ENCODE measurements at places on chromosomes 11 and 22.

- DNase-seq: no peak
Measured at GRCh38 chr11:88292171-88292843, 45.2 kb downstream of the CTSC start.

GRCh38 chr11:27928809-27929208 lies 179.1 kb downstream of the KIF18A start:
- DNase-seq: no peak

DNA sequence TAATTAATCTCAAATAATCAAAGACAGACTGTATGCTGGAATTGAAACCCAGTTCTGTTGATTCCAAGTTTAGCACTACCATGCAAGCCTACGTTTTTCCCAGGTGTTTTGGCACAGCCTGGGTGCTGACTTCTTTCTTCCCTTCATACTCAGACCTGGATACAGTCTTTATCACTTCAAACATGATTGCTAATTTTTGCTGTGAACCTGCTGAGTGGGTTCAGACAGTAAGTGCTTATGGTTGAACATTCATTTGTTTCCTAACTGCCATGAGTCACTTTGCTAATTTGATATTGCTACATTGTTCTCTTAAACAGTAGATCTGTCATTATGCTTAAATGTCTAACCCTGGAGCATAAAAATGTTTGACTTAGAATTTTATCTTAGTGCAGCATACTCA lies 12.2 kb downstream of the PAAF1 start:
- no peak for DNase-seq

DNA sequence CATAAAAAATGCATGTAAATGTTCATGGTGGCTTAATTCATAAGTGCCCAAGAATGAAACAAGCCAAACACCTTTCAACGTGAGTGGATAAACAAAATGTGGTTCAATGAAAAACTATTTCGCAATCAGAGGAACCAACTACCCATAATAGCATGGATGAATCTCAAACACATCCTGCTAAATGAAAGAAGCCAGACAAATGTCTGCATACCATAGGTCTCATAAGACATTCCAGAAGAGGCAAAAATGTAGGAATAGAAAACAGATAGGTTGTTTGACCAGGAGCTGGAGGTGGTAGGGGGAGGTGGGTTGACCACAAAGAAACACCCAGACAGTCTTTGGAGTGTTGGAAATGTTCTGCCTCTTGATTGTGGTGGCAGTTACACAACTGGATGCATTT lies 13.2 kb upstream of the OSBPL5 start:
- DNase-seq: no peak

DNA sequence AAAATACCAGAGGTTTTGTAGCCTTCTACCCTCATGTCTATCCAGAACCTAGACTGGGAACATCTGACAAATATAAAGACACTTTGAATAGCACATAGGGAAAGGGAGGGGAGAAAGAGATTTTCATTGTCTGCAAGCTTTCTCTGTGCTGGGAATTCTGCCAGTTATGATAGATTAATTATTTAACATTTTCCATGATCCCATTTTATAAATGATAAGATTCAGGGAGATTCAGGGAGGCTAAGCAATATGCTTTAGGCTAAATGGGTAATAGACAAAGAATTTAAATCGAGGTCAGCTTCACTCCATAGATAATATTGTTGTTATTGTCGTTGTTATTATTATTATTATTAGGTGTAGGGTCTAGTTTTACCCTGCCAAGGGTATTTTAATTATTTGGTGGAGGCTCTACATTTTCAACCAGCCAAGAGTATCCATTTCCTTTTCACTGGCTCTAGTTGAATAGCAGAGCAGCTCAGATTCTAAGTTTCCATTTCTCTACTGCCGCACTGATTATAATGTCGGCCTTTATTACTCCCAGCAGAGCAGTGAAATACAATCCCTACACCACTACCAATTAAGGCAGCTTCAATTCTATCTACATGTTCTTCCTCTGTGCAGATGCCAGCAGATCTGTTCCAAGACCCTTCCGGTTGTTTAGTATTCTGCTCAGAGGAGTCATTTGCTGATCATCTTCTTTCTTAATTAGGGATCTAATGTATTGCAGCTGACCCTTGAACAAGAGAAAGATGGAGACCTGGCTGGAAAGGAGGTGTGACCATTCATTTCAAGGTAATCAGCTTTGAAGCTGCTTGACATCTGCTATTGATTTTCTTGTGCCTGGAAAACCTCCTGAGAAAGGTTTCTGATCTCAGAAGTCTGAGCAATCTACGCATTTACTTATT lies 23.8 kb upstream of the SYN3 start:
- no peak for DNase-seq

DNA sequence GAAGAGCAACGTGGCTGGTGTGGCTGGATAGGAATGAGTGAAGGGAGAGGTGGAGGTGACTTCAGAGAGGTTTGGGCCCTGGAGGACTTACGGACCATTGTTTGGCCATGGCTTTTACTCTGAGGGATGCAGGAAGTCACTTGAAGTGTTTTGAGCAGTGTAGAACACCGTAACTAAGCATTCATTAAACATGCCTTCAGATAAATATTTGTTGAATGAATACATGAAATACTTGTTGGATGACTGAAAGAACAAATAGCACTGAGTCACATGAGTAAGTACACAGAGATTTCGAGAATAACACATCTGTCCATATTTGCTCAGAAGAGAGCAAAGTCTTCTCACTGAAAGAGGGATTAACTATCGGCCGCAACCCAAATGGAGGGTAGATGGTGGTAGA lies 182.7 kb upstream of the SNX19 start:
- DNase-seq: no peak

DNA sequence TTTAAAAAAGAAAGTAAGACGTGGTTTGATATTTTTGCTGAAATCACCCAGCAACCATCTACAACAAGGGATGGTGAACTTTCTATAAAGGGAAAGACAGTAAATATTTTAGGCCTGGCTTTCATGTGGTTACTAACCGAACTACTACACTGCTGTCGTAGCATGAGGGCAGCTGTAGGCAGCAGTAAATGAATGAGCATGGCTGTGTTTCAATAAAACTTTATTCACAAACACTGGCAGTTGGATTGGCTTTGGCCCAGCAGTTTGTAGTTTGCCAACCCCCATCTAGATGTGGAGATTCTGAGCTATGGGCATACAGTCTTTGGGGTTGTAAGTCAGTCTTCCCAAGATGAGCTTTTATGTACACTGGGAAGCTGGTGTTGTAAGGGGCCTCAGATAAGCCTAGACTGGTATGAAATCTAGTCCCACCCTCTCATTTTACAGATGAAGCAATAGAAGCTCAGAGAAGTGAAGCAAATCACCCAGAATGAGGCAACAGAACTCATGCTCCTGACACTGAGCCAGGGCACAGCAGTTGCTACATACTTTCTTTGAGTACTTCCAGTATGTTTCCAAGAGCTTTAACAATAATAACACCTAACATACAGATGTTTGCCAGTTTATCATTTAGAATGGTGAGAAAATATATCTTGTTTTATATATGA lies 204.4 kb downstream of the ADAMTS15 start:
- DNase-seq: no peak

GRCh38 chr11:120626791-120627190 lies 115.2 kb downstream of the GRIK4 start:
- DNase-seq: no peak

DNA sequence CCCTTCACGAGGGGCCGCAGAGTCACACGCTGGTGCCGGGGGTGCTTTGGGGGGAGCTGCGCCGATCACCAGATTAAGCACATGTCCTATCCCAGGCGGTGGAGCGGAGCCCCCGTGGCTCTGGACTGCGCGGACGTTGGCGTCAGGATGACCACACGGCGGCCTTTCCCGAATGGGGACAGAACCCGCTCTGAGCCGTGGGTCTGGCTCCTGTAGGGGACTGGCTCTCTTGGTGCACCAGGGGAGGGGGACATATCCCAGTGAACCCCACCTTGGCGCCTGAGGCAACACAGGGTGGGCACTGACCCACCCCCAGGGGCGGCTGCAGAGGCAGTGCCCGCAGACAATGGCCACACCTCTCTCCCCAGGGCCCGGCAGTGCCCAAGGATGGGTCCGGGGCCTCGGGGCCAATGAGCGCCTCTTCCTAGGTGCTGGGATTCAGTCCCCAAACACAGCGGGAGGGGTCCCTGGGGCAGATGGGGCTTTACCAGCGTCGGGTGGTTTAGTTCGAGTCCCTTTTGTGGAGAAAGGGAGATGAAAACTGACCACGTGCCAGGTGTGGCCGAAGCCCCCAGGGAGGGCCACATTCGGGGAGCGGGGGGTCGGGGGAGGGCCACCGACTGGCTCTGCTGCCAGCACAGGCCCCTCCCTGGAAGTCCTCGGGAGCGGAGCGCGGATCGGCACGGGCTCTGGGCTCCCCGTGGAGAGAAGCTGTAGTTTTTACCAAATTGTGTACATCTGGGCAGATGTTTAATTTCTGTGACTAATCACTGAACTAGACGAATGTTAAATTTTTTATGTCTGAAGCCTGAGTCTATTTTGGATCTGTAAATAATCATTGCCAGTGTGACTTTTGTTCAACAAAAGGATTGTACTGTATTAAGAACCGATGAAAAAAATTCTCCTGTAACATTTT lies 58.9 kb downstream of the GRAMD4 start:
- DNase-seq: no peak

- peak; percentile 76 for DNase-seq
Measured at GRCh38 chr11:9760193-9760575, 96.3 kb downstream of the SWAP70 start.

DNA sequence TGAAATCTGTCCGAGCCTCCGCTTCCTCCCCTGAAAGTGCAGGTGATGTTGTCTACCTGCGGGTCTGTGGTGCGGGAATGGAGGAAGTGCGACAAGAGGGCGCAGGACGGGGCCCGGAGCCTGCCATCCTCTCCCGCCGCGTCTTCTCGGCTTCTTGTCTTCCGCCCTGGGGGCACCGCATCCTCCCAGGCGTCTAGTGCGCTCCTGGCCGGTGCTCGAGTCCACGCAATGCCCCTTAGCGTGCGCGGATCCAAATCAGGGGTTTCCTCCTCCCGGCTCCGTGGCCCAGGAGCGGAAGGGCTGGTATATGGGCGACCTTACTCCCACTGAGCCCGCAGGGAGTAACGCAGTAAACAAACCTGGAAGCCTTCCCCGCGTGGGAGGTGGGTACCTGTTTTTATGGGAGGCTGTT lies 405 bp downstream of the SFI1 start:
- no peak for DNase-seq

GRCh38 chr22:38819387-38819940 lies 24.4 kb downstream of the NPTXR start:
- peak; percentile 55 for DNase-seq

DNA sequence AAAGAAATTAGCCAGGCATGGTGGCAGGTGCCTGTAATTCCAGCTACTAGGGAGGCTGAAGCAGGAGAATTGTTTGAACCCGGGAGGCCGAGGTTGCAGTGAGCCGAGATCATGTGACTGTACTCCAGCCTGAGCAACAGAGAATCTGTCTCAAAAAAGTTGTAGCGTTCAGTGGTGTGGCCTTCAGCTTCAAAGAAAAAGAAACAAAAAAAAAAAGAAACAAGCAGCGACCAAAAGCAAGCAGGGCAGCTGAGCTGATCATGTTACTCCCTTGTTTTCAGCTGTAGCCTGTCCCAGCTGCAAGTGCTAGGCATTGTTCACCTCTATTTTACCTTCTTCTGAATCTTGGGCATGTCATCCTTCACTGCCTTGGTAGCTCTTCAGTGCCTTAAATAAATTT lies 37.0 kb downstream of the SFI1 start:
- no peak for DNase-seq

- no peak for DNase-seq
Measured at GRCh38 chr11:12702999-12703453, 28.8 kb downstream of the TEAD1 start.

DNA sequence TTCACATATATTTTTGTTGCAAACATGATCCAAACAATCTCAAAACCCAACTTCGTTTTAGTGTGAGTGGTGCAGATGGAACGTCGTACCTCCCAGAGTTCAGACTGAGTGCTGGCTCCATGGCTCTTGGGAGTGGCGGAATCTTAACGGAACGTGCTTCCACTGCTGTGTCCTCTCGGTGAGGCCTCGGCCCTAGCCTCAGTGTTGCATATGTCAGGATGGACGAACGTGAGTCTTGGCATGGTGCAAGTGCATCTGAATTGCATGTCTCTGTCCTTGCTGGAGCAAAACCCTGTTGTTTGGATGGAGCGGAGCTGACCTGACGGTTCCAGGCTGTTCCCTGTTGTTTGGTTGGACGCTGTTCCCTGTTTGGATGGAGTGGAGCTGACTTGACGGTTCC lies 306.8 kb downstream of the TBC1D22A start:
- no peak for DNase-seq

DNA sequence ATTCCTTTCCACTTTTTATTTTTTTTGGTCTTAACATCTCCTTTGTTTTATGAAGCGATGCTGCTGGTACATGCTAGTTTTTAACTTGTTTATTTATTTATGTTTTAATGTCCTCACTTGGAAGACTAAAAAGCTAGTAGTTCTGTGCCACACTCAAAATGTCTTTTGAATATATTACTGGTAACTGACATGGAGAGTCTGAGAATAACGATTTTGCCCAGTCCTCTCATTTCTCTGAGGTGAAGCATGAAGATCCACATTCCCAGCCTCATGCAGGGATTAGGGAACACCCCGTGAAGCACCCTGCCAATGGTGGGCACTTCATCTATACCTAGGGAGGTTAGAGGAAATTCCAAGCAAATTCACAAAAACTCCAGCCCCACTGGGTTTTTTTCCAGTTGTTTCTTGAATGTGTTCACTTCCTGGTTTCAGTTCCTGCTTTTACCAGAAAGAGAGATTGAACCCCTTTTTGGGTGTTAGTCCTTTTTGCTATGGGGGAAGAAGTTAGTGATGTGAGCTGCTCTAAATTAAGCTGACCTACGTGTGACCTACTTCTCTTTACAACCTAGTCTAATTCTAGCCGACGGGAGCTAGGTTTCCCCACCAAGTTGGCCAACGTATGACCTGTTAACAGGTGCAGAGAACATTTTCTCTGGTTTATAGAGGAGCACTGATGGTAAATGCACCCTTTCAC lies 106.1 kb downstream of the SLC1A2 start:
- DNase-seq: no peak

DNA sequence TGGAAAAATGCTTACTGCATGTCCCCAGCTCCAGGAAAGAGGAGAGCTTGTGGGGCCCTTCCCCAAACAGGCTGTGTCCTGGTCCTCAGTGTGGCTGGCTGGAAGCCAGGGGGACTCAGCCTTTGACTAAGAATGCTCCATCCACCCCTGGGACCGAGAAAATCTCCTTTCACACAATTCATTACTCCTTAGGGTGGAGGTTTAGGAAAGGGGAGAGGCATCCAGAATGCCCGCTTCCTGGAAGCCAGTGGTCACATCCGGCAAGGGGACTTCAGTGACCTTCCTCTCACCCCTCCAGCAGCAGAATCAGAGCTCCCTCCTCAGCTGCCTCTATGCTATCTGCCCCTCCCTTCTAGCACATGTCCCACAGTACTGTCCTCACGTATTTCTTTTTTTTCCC lies 21.9 kb downstream of the ATG16L2 start:
- no peak for DNase-seq
